ENCODE measurements at places on chromosomes 7 and 10. TPM values are rescaled to one million over a fixed set of nuclear protein-coding genes. Genes with fewer than 3 reads are reported as not detected.

CNTNAP2 gene
- total RNA-seq = 37.3 TPM

- DNase-seq = no peak
Measured at GRCh38 chr10:13930120-13930519, 343.4 kb downstream of the PRPF18 start.

DNA sequence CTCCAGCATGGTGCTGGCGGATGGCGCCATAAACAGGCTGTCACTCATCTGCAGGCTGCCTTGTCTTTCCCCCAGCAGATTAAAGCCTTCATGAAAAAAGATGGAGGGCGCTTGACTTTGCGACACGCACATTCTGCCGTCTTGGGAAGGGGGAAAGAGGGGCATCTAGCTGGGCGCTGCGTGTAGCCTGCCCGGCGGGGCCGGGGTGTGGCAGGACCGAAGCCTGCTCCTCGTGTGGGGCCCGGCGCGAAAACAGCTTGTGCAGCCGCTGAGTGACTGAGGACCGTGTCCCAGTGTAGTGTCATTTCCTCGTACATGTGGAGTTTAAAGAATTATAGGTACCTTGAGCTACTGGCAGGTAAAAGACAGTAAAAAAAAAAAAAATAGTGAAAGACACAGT is 97.9 kb downstream of the MGMT start:
- DNase-seq = no peak

GRCh38 chr7:74525140-74525539 is 71.4 kb downstream of the GTF2IRD1 start:
- DNase-seq = no peak

PPP1R3A gene
- not detected for total RNA-seq

DNA sequence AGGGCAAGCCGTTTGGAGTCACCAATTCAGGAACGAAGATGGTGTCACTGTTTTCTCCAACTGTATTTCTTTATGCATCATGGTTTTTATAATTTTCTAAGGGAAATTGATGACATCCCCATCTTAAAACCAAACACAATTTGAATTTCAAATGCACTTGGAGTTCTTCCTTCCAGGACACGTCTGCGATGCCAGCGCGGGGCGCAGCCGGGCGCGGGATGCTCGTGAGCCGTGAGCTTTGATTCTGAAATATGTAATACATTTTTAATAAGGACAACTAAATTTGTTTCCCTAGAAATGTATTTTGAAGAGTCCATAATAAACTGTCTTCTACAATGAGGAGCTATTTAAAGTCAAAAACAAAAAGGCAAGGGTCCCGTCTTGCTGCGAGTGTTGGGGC is 492.1 kb downstream of the DNAJB6 start:
- no peak for DNase-seq

GRCh38 chr10:126350216-126350992 is 37.9 kb downstream of the ADAM12 start:
- peak; percentile 20 for DNase-seq

DNA sequence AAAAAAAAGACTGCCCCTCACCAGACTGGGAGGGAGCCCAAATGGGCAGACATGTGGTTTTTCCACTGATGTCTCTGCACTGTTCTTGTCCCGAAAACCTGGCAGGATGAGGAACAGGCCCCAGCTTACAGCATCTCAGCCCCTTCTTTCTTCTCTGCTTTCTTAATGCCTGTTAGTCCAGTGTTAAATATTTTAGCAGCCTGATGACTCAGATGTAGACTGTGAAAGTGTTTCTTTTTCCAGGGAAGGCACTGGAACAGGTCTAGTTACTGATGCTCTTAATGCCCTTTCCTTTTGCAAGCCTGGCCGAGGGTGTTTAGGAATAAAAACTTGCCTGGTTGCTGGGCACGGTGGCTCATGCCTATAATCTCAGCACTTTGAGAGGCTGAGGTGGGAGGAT is 107.7 kb downstream of the TACC2 start:
- no peak for DNase-seq

- no peak for DNase-seq
Measured at GRCh38 chr10:119480667-119481066, 61.9 kb downstream of the RGS10 start.

NFE2L3 gene
- 19.2 TPM for total RNA-seq

- no peak for DNase-seq
Measured at GRCh38 chr7:139992353-139993044, 70.3 kb downstream of the PARP12 start.

DGKB gene
- 6.6 TPM for total RNA-seq

IGFBP1 gene
- total RNA-seq = 0.31 TPM

ELAPOR2 gene
- total RNA-seq = 41.8 TPM

DNA sequence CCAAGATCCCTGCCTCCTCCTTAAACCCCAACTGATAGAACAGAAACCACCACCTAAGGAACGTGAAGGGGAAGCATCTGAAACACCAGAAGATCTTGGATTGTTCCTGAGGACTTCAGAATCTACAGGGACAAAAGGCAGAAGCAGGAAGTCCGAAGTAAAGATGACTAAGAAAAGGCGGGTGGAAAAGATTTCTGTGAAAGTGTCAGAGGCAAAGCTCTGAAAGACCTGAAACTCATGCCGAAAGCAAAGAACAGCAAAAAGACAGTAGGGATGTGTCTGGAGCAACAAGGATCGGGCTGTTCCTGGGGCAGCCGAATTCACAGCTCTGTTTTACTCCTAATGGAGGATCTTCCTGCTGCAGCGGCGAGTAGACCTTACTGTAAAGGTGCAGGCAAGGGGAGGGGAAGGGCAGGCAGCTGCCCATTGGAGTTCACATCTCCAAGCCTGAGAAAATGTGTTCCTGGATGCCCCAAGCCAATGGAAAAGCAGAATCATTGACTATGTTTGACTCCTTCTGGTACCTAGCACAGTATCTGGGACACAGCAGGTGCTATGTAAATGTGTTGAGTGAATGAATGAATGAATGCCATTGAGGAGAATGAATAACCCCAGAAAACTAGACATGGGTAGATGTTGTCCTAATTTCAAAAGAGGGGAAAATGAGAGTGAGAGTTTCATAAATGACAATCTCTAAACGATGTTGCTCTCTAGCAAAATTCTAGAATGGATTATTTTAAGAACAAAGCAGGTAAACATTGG is 40.4 kb downstream of the PDIA4 start:
- DNase-seq = no peak

GRCh38 chr7:121797657-121798452 is 75.1 kb upstream of the PTPRZ1 start:
- DNase-seq = peak; percentile 64

DNA sequence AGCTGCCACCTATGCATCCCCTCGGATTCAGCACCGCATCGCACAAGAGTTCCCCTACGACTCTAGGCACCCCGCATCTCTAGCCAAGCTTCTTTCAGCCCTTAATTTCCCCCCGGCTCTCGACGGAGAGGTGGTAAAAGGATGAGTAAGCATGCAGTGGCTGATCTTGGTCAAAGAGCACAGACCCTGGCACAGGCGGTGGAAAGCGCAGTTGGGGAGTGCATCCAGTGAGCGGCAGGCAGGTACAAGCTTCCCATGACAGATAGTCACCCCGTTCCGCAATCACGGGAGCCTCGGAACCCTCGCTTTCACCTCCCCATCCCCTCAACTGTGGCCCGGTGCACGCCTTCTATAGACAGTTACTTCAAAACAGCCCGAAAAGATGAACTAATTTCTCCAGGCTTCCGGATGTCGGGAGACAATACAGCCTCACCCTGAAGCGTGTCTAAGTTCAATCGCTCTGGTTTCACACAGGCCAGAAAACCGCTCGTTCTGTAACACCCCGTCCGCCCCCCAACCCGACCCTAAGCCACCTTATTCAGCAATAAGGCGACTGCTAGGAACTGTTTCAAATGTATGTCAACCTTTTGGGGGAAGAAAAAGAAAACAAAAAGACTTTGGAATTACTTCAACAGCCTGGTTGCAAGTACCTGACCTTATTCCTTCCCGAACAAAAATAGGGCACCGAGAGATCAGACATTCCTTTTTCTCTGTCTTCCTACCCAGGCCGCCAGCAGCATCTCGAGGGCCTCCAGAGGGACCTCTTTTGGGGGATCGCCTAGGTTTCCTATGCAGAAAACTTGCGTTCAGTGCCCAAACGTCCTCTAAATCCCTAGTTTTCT is 1.4 kb downstream of the RHEB start:
- DNase-seq = no peak

DNA sequence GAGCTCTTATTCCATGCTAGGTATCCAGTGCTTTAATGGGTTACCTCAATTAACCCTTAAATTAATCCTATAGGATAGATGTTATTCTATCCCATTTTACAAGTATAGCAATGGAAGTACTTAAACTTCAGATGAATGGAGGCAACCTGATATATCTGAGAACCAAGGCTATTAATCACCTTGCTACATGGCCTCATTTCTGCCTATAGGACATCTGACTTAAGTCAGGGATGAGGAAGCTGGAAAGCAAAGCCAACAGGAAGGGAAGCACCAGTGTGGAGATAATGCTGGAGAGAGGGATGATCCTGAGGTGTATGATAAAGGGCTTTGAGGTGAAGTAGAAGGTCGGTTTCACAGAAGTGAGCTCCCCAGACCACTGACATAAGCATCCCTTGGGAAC is 132.3 kb downstream of the CHN2 start:
- no peak for DNase-seq

FMC1 gene
- 16.8 TPM for total RNA-seq

SLC29A4 gene
- total RNA-seq = 16.1 TPM

GRCh38 chr10:132104471-132105301 is 38.9 kb downstream of the JAKMIP3 start:
- no peak for DNase-seq

- no peak for DNase-seq
Measured at GRCh38 chr10:86423739-86424138, 57.1 kb upstream of the GRID1 start.

Data from occipital lobe (tissue), 3 donors.